ENCODE measurements at places on chromosomes 5 and 9.

- DNase-seq: peak; percentile 72
Measured at GRCh38 chr9:133994353-133995011, 2.4 kb upstream of the VAV2 start.

GRCh38 chr5:93611976-93612854, 29.2 kb downstream of the NR2F1 start:
- no peak for DNase-seq

DNA sequence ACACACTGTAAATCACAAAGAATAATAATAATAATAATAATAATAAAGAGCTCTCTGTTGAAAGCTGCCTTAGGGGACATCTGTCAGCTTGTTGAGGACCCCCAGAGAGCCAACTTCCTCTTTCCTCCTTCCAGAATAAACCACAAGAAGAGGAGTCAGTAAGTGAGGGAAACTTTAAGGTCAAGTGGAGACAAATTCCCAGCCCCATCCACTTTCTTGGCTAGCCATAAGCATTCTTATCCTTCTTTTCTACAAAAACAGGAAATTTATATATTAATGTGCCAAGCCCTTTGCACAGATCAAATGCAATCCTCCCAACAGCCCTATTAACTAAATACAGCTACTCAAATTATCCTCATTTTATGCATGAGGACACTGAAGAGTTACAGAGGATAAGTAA, 9.4 kb upstream of the C5orf58 start:
- no peak for DNase-seq

- no peak for DNase-seq
Measured at GRCh38 chr9:132877458-132877823, 643 bp downstream of the AK8 start.

DNA sequence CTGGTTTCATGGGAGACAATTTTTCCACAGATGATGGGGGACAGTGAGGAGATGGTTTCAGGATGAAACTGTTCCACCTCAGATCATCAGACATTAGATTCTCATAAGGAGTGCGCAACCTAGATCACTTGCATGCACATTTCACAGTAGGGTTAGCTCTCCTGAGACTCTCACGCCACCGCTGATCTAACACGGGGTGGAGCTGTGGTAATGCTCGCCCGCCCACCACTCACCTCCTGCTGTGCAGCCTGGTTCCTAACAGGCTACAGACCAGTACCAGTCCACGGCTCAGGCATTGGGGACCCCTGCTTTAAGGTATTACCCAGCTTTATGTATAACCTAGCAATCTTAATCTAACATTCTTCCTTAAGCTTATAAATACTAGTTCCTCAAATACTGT, 35.6 kb downstream of the TTC39B start:
- DNase-seq: no peak

Data from activated CD4-positive, CD25-positive, alpha-beta regulatory T cell (primary cell).